Activated gamma-delta T cell treated with Interleukin-2 at 50 U/mL for 16 hours (primary cell): ENCODE measurements at places on chromosomes 3 and 15.

DNA sequence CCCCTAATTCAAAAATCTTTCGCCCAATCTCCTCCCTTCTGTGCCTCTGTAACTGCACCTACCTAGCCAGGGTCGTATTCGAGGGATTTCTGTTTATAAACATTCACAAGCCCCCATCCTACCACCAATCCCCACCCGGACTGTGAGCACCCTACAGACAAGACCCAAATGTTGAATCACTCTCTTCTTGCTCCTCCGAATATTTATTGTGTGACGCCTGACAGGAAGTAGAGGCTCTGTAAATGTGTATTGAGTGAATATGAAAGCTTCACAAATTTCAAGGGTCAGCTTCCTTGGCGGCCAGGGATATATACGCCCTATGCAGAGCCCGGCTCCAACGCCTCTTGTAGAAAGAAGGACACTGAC lies 1.6 kb downstream of the BDH1 start:
- DNase-seq, result no peak

GRCh38 chr15:95603802-95604201 lies 726.7 kb upstream of the NR2F2 start:
- DNase-seq, result no peak

GRCh38 chr15:89976246-89976600 lies 24.9 kb upstream of the ZNF710 start:
- DNase-seq, result no peak

DNA sequence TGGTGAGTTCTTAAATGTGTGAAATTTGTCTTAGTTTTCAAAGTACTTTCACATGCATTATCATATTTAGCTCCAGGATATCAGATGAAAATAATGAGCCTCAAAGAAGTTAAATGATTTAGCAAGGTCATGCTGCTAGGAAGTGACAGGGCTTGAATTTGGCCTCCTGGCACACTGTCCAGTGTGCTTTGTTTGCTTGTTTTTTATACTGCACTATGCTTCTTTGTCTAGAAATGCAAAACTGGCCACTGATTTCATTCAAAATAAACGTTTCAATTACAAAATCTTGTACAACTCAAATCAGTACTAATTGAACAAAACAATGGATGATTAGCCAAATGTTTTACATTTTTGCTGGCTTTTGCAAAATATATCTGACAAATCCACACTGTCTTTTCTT lies 583.3 kb upstream of the CBLB start:
- DNase-seq, result no peak

- DNase-seq, result no peak
Measured at GRCh38 chr3:139309061-139309591, 34.7 kb upstream of the MRPS22 start.

GRCh38 chr15:68609629-68610028 lies 30.8 kb downstream of the CORO2B start:
- no peak for DNase-seq

DNA sequence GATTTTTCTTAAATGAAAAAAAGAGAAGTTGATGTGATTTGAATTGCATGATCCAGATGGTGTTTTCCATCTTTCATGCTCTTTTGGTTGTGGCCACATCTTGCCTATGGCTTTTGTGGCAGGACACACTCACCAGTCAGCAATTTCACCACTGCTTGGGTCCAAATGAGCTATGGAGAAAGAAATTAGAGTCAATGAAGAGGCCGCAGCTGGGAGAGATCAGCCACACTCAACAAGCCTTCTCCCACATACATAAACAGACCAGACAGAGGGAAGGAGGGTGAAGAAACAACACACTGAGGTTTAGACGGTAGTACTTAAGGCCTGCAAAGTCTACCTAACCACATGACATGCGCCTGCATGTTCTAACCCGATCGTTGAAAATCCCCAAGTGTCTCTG lies 110.7 kb upstream of the CDIN1 start:
- DNase-seq, result no peak

DNA sequence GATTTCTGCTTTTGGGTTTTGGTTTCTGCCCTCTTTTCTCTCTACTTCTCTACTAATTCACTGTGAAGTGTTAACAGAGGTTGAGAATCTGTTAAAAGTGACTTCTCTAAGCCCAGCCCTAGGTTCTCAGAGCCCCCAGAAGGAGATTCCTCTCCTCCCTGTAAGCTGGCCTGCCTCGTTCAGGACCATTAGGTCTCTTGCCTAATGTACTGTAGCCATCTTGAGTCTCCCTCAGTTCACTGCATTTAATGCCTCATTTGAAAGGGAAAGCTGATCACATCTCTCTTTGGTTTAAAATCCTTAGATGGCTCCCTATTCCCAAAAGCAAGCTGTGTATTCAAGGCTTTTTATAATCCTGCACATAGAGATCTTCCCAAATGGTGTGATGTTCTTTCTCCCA lies 16.3 kb downstream of the RTP1 start:
- DNase-seq, result no peak

DNA sequence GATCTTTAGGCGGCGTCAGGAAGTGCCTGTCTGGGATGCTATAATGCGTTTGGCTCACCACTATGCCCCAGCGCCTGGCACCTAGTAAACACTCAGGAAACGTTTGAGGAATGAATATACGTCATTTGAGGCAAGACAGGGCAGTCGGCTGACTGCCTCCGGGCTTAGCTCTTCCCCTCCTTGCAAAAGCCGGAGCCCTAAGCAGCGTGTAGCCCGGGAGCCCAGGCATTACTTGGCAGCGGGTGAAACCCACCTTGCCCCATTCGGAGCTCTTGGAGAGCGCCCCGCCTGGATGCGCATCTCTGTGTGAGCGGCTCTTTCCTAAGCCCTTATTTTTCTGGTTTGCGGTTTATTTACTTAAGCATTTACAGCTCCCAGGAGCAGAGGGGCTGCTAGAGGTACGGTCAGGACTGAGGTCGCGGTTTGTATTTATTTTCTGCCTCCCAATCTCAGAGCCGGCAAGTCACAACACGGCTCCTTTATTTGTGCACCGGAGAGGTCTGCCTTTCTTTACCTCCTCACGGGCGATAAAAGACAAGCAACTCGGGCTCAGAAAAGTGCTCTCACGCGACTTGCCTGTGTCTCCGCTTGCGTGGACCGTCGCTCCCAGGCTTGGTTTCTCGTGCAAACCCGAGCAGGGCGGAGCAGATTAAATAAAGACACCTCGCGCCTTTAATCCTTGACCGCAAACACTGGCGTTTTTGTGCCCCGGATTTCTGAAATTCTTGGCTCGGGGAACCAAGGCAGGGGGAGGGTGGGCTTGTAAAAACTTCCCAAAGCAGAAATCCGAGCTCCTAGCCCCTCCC lies 737 bp upstream of the ITPR1 start:
- DNase-seq, result peak; percentile 49

DNA sequence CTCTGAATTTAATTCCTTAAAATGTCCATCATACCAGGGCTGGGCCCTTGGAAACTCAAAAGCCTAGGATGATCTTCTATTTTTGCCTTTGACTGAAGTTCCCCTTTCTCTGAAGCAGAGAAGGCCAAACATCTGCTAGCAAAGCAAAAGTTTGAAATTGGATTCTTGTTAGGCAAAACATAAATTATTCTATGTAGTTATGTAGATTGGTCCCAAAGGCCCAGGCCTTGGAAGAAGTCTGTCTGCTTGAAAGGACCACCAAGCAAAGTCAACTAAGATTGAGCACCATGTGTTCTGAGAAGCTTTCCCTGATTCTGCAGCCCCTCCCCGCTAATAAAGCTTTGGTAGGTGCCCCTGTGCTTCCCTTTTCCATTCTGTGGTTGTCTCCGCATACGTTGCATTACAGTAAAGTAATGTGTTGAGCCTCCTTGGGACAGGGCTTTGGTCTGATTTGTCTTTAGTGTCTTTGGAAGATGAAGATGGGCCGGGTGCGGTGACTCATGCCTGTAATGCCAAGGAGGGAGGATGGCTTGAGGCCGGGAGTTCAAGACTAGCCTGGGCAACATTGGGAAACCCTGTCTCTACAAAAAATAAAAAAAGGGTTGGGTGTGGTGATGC lies 56.4 kb downstream of the RPL39L start:
- DNase-seq, result no peak

DNA sequence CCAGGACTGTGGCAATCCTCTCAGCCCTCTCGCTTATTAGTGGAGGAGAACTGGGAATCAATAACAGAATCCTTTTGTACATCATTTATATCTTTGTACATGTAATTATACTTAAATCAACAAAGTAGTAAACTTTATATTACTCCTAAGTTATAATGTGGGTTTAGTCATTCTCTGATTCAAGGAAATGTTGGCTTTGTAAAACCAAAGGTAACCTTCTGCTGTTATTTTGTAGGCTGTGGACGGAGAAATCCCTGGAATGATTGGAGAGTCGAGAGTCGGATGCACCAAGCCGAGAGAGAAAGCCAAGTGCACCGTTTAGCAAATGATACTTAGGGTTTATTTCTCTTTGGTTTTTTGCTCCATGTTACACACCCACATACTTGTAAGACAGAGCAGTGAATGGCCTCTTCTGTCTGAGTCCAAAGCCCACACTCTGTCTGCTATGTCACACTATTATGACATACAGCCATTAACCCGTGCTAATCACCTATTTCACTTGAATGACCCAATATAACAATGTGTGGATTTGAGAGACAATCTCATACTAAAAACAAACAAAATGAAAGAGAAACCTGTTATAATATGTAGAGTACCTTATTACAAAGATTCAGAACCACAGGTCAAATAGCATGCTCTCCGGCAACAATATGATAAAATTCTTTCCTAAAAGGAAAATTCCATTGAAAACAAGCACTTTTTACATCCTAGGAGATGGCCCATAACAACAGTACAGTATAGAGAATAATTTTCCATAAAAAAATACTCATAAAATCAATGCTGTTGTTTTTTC lies 72.2 kb downstream of the MECOM start:
- DNase-seq, result no peak

DNA sequence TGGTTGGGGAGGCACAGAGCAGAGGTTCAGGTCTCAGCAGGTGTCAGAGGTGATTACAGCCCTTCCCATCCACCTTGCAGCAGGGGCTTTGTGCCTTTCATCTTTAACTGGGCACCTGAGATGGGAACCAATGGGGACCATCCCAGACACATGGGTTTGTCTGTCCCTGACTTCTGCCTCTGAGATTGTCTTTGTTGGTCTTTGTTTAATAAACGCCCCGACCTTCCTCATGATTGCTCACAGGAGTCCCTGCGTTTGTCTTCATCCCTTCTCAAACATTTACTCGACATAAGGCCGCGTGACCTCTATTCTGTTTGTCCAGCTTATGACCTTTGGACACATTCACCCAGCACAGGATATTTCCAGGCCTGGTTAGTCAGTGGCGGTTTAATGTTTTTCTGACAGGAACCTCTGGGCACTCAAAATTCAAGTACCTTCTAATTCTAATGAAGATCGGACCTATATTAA lies 5.9 kb downstream of the ZSCAN2 start:
- DNase-seq, result no peak

DNA sequence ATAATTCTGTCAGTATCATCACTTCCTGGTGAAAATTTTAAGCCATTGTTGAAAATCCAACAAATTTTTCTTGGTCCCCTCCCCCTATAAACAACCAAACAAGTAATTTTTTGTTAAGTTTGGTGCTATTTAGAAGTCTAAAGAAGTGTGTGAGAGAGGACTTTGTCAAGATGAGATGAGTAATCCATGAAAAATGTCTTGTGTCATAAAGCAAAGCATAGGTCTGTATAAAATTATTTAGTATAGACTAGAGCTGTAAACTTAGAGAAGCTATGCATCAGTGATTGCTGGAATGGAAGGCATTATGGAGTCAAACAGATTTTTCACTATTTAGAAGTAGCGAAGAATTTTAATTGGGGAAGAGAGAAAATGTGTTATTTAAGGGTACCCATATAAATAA lies 31.4 kb downstream of the MAPK6 start:
- no peak for DNase-seq

DNA sequence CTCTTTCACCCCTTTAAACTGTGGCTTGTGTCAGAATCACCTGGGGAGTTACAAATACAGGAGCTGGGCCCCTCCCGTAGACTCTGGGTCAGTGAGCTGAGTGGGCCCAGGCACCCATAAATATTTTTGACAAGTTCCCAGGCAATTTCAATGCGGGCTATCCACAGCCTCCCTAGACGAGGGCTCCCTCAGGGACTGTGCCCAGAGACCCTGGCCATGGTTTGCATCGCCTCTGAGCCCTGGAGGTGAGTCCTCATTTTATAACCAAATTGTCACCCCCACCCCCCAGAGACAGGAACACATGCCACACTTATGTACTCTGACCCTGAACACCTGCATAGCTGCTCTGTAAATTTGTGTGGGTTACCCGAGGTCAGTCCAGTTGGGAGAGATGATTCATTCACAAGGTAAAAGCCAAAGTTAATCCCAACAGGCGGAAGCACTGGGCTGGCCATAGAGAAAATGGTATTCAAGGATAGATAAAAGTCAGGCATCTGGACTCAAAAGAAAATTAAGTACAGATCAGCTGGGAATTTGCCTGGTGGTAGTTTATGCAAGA lies 146.5 kb upstream of the SLC6A11 start:
- no peak for DNase-seq

- DNase-seq, result no peak
Measured at GRCh38 chr3:42507761-42508335, 5.4 kb downstream of the VIPR1 start.

DNA sequence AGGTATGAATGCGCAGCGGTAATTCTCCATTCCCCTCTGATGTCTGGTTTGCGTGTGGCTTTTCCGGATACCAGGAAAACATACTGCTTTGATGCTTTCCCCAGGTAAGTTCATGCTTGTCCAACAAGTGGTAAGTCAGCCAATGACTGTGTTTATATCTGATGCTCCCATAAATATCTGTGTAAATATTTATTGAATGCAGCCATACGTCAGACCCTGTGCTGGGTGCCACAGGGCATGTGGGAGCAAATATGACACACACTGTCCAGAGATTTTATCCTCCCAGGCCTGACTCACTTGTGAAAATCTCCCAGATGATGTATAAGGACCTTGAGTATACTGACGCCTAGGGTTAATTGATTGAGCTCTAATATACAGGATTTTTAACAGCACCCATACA lies 29.6 kb upstream of the CEMIP start:
- no peak for DNase-seq

DNA sequence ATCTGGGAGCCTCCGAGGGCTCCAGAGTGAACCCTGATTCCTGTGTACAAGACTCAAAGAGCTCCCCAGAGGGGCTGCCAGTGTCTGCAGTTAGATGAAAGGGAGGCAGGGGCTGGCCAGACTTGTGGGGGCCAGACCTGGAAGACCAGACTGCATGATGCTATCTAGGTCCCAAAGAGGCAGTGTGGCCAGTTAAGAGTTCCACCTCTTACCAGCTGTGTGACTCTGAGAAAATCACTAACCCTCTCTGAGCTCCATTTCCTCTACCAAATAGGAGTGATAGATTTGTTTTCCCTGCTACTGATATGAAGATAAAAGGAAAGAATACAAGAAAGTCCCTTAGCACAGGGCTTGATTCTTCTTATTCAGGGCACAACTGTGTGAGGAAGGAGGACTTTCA lies 29.0 kb downstream of the ACSBG1 start:
- DNase-seq, result no peak

GRCh38 chr3:142213298-142213697 lies 12.1 kb downstream of the GK5 start:
- DNase-seq, result no peak

- no peak for DNase-seq
Measured at GRCh38 chr3:192931825-192932224, 14.2 kb upstream of the MB21D2 start.

DNA sequence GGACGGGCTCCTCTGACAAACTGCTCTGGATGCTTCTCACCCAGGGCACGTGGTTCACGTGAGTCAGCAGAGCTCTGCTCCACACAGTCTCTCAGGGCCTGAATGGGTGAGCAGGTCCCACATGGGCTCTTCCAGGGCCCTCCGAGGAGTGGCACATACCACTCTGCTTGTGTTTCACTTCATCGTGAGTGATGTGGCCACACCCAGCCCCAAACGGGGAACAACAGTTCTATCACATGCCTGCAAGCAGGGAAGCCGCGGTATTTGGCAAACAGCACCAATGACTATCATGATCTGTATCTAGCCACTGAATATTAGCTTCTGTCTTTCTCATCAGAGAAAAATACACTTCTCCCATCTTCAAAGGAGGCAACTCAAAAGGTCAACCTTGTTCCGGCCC lies 352.8 kb downstream of the GABRG3 start:
- DNase-seq, result no peak
